ENCODE measurements at places on chromosomes 4 and X. TPM values are rescaled to one million over a fixed set of nuclear protein-coding genes. Genes with fewer than 3 reads are reported as not detected.

The SATL1 gene
- not detected for polyA plus RNA-seq

DNA sequence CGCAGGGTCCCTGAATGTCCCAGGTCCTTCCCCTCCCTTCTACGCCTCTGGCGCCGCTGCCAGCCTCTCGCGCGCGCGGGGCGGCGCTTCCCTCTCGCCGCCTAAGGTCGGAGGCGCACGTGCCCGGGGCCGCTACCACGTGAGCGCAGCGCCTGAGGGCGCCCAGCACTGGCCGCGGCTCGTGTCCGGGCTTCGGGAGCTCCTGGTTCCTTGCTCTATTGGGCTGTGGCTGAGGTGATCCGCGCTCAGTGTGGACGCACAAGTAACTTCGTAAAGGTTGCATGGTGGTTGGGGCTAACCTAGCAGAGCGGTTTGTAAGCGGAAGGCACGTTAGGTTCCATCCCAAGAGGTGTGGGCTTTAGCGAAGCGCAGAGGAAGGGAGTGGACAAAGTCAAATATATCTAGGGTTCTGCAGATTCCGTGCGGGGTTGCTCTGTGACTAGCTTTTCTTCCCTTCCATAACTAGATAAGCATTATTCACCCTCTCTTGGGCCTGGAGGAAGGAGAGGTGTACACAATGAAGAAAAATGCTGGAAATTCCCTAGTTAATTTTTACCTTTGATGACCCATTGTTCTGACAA lies 1.8 kb downstream of the TLL1 start:
- peak; percentile 51 for DNase-seq

The AFM gene
- polyA plus RNA-seq: not detected

DNA sequence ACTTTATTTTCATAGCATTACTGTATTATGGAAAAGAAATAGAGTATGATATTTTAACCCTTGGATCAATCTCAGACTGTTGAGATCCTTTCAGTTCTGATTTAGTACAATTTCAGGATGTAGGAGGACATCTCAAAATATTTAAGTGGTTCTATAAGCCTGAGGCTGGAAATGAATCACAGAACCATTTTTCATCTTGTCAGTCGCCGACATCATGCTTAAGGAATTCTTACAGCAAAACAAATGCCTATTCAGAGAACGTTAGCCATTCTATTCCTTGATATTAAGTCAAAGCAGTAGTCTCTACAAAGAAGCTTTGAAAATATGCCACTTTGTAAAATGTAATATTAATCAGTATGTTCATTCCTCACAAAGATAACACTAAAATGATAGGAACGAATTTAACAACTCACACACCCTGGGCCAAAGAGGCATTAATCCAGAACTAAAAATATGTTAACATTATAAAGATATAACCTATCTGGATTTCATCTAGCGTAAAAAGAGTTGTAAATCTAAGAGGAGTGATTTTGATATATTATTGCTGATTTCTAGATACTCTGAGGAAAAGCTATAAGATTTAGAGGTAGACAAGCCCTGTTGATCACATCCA lies 152.0 kb downstream of the GASK1B start:
- no peak for DNase-seq

Data from psoas muscle (tissue), 8 donors.